Stimulated activated CD8-positive, alpha-beta memory T cell treated with anti-CD3 and anti-CD28 coated beads, Interleukin-12 subunit alpha, Interleukin-12 subunit beta, amount 100 ng/mL, for 1 hour (primary cell): ENCODE measurements at places on chromosomes 2 and 18.

DNA sequence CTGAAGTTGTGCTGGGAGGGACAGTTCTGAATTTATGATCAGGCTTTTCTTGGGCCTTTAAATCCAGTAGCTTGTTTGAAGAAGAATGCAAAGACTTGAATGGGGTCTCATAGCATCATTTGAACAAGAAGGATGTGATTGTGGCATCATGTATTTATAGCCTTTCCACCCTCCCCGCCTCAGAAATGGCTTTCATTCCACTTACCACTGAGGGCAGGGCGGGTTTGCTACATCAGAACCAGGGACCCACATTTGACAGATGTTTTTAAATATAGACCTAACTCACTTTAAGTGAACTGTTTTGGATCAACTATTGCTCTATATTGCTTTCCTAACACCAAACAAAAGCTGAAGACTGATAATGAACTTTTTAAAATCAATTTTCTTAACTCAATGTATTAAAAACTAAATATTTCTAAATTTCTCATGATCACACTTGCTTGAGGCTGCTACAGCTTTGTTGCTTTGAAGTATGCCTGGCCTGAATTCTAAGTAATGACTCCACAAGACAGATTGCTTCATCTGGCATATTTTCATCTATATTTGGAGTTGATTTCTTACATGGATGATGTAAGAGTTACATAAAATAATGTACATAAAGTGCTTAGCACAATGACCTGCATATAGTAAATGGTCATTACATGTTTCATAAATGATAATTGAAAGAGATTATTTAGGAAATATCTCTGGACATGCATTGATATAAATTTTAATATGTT is 1552.9 kb upstream of the SLC39A10 start:
- no peak for DNase-seq

- no peak for DNase-seq
Observed at GRCh38 chr18:46360102-46360699, 256.0 kb downstream of the HAUS1 start.

DNA sequence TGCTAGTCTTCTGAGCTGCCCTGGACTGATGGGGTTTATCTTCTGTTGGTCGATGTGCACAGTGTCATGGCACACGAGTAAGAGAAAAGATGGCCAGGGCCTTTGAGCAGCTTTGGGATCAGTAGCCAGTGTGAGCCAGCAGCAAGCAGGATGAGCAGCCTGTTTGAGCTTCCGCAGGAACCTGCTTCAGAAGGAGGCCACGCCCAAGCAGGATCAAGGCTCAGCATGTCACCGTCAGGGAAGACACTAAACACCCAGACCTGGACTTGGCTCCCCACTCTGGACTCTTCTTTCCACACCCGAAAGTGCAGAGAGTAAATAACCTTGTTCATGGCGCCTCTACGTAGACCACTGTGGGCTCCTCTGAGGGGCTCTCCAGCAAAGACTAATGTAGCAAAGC is 25.2 kb upstream of the ASB1 start:
- DNase-seq: no peak

DNA sequence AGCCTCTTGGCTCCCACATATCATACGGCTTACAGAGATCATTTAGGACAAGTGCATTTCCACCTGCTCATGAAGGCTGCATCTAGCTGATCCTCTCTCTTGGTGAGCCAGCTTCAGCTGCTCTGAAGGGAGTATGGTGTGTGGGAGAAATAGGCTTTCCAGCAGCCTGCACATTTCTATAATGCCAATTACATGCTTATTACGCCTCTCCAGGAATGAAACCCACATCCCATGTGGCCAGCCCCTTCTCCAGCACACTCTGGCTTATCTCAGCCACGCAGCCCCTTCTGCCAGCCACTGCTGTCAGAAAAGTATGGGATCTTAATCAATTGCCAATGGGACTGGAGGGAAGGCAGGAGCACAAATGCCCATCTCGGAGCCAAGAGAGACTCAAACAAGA is 117.5 kb downstream of the GALNT14 start:
- DNase-seq: no peak
